CD4-positive, alpha-beta T cell treated with Interleukin-6 at 100 ng/mL for 8 hours (primary cell): ENCODE measurements at places on chromosomes 6 and 20.

- DNase-seq: no peak
Observed at GRCh38 chr20:4544765-4545164, 176.9 kb upstream of the PRND start.

DNA sequence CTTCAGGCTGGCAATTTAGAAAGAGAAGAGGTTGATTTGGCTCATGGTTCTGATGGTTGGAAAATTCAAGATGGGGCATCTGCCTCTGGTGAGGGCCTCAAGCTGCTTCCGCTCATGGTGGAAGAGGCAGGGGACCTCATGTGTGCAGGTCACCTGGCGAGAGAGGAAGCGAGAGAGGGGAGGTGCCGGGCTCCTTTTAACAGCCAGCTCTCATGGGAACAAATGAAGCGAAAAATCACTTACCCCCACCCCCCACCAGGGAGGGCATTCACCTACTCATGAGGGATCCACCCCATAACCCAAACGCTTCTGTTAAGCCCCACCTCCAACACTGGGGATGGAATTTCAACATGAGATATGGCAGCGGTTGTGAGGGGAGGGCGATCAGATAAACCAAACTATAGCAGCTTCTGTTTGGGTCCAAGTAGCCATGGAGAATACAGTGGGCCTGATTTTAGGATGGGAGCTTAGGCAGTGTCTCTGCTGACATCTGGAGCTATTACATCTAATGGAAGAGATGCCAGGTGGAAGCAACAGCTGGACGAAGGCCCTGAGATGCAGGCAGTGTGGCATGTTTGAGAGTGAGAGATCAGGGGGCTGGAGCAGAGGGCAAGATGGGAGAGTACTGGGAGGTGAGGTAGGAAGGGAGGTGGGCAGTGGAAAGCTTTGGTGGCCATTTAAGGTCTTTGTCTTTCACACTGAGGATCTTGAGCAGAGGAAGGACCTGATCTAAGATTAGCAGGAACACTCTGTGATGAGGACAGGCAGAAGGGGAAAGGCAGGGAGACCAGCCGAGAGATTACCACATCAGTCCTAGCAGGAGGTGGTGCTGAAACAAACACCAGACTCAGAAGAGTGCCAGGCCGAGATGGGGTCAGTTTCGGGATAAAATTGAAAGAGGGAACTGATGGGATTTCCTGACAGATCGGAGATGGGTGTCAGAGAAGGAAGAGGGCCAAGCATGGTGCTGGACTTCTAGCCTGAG is 161.8 kb downstream of the NFATC2 start:
- DNase-seq: no peak

GRCh38 chr6:20692023-20692422 is 157.8 kb downstream of the CDKAL1 start:
- no peak for DNase-seq

GRCh38 chr6:83514866-83515466 is 2.6 kb downstream of the PRSS35 start:
- DNase-seq: peak; percentile 21

DNA sequence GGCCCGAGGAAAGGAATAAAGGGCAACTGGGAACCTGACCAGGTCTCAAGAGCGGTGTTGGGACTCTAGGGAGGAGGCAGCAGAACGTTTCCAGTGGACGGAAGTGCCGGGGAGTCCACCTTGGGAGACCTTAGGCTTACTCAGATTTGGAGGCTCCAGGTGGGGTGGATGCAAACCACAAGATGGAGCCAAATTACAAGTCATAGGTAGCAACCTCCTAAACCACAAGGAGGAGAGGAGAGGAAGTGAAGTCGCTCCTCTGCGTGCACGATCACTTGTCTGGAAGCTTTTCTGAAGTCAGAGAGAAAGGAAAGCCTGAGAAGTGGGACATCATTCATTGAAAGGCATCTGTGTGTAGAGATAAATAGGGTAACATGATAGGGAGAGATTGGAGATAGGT is 9.3 kb downstream of the HLA-DOA start:
- peak; percentile 12 for DNase-seq

DNA sequence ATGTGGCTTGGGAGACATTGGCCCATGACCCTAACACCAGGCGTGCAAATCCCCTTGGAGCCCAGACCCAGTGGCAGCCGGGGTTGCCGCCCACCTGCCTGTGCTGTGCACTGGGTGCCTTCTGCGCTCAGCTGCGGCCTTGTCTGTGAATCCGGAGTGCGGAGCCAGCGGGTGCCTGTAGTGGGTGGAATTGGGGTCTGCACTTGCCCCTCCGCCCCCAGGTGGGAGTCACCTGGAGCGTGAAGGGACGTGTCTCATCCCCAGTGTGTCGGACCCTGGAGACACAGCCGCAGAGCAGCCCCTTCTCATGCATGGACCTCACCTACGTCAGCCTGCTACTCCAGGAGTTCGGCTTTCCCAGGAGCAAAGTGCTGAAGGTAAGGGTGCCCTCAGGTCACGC is 22.9 kb upstream of the PYGB start:
- DNase-seq: no peak

DNA sequence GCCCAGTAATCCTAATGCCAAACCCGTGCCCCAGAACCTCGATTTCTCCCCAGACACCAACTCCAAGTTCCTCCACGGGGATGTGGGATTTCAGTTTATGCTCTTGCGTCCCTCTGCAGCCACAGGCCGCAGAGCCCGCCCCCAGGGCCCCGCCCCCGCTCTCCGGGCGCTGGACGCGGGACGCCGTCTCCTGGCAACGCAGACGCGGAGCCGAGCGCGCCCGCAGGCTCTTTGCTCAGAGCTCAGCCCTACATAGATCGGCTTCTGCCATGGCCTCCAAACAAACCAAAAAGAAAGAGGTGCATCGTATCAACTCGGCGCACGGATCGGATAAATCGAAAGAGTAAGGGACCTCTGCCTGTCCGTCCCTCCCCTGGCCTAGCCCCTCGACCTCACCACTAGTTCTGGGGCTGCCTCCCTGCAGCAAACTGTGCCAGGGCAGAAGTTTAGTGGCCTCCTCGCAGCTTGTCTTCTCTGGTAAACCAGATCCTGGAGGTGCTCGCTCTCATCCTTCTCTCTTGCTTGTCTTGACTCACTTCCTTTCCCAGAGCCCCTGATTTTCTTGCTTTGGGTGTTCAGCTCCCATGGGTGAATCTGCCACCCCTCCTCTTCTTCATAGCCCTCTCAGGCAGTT is at the start of gene ADGB:
TSS of gene ADGB (plus strand) at position 201 of the 634 bp plus-strand sequence. CDS start at position 270, 69 bp downstream.
- DNase-seq: no peak

DNA sequence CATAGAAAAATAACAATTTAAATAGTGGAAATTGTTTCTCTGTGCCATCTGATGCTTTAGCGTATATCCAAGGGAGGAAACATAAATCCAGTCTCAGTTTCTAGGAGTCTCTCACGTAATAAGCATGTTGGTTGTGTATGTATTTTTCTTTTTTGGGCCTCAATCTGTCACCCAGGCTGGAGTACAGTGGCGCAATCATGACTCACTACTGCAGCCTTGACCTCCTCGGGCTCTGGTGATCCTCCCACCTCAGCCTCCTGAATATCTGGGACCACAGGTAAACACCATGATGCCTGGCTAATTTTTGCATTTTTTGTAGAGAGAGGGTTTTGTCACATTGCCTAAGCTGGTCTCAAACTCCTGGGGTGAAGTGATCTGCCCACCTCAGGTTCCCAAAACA is 78.6 kb upstream of the PLN start:
- DNase-seq: no peak

- no peak for DNase-seq
Observed at GRCh38 chr6:74128536-74128935, 432.5 kb downstream of the CD109 start.

- no peak for DNase-seq
Observed at GRCh38 chr6:132126150-132126549, 175.0 kb upstream of the CCN2 start.
